Tracheal epithelial cell (primary cell): ENCODE measurements at places on chromosomes 16 and 17. TPM values are rescaled to one million over a fixed set of nuclear protein-coding genes. Genes with fewer than 3 reads are reported as not detected.

CEMP1 gene
- 1.3 TPM in 1 of 2 replicates, not detected in the other for total RNA-seq

FBXO39 gene
- not detected in 2 replicates for total RNA-seq

RAB37 gene
- total RNA-seq, result 0.48 and 0.64 TPM in 2 replicates

ADAD2 gene
- not detected in 2 replicates for total RNA-seq

GLYR1 gene
- 41.0 and 48.6 TPM in 2 replicates for total RNA-seq

MYH3 gene
- total RNA-seq, result under 0.01 and 0.48 TPM in 2 replicates

COX10 gene
- 16.4 and 16.8 TPM in 2 replicates for total RNA-seq

POLR3K gene
- 3.0 and 3.6 TPM in 2 replicates for total RNA-seq

TPSD1 gene
- total RNA-seq, result not detected in 2 replicates

NACA2 gene
- not detected in 2 replicates for total RNA-seq

LGALS9B gene
- total RNA-seq, result not detected in 2 replicates

NDE1 gene
- 71.8 TPM in 2 replicates for total RNA-seq

AARSD1 gene
- total RNA-seq, result 11.9 and 14.0 TPM in 2 replicates

KRT20 gene
- total RNA-seq, result not detected in 2 replicates

PPM1E gene
- total RNA-seq, result under 0.01 and 0.43 TPM in 2 replicates

KCNJ18 gene
- not detected in 2 replicates for total RNA-seq

FOXL1 gene
- 0.72 and 2.8 TPM in 2 replicates for total RNA-seq

TBC1D3 gene
- not detected in 2 replicates for total RNA-seq

KRTAP4-3 gene
- total RNA-seq, result not detected in 2 replicates

KIF19 gene
- total RNA-seq, result under 0.01 TPM in 1 of 2 replicates, not detected in the other

PRR35 gene
- not detected in 2 replicates for total RNA-seq

MRPL58 gene
- 27.7 and 33.7 TPM in 2 replicates for total RNA-seq

LRRC59 gene
- total RNA-seq, result 137 and 209 TPM in 2 replicates

IKZF3 gene
- total RNA-seq, result under 0.01 TPM in 1 of 2 replicates, not detected in the other

ATP2A3 gene
- 0.48 TPM in 1 of 2 replicates, not detected in the other for total RNA-seq

NGFR gene
- total RNA-seq, result 0.48 and 1.1 TPM in 2 replicates

TPSG1 gene
- not detected in 2 replicates for total RNA-seq

TNFRSF17 gene
- total RNA-seq, result not detected in 2 replicates

TBC1D3I gene
- total RNA-seq, result not detected in 2 replicates

PABPN1L gene
- total RNA-seq, result not detected in 2 replicates

CES3 gene
- total RNA-seq, result 2.7 and 5.3 TPM in 2 replicates

GPR179 gene
- total RNA-seq, result under 0.01 and 0.24 TPM in 2 replicates

IST1 gene
- 168 and 175 TPM in 2 replicates for total RNA-seq

RHBDL1 gene
- total RNA-seq, result 7.0 and 19.2 TPM in 2 replicates

AANAT gene
- total RNA-seq, result not detected in 2 replicates
